Spinal cord (tissue), 10 donors: ENCODE measurements at places on chromosomes 5 and 9. TPM values are rescaled to one million over a fixed set of nuclear protein-coding genes. Genes with fewer than 3 reads are reported as not detected.

The FOXD1 gene
- total RNA-seq: 5.8 TPM

The FAT2 gene
- total RNA-seq: 3.2 TPM

The TXNDC8 gene
- not detected for total RNA-seq

The CEL gene
- 1.2 TPM for total RNA-seq

The ACTBL2 gene
- total RNA-seq: not detected

The CRB2 gene
- total RNA-seq: 8.6 TPM

The FRMD3 gene
- total RNA-seq: 26.8 TPM

The PCDHGB1 gene
- total RNA-seq: 8.6 TPM

The GPX8 gene
- total RNA-seq: 39.4 TPM

The CAVIN4 gene
- 2.9 TPM for total RNA-seq

The PDCD1LG2 gene
- total RNA-seq: 0.50 TPM

The NEURL1B gene
- 17.4 TPM for total RNA-seq

The PCAT7 gene
- not detected for total RNA-seq

The TPPP gene
- 27.9 TPM for total RNA-seq

The PCSK5 gene
- total RNA-seq: 15.6 TPM

The LPAR1 gene
- 158 TPM for total RNA-seq

The PCDHA5 gene
- 1.4 TPM for total RNA-seq

The PCDHB4 gene
- total RNA-seq: 4.1 TPM

The CDH9 gene
- 3.2 TPM for total RNA-seq

The TUBB4B gene
- total RNA-seq: 247 TPM

The AGXT2 gene
- total RNA-seq: not detected

The F2RL2 gene
- 1.2 TPM for total RNA-seq

The PWWP2A gene
- 34.0 TPM for total RNA-seq

The IL7R gene
- 1.3 TPM for total RNA-seq

The FOXD4L5 gene
- total RNA-seq: 0.40 TPM

The GRM6 gene
- total RNA-seq: under 0.01 TPM

The EDIL3 gene
- total RNA-seq: 246 TPM

The UBE2D2 gene
- 108 TPM for total RNA-seq

The NUTM2F gene
- not detected for total RNA-seq

The CMYA5 gene
- 9.2 TPM for total RNA-seq

The DRD1 gene
- 1.6 TPM for total RNA-seq

The SPACA9 gene
- 3.4 TPM for total RNA-seq
